Skeletal muscle cell (primary cell): ENCODE measurements at places on chromosomes 16 and 17.
A peak's percentile ranks its signal among the peaks of the same experiment; 100 is the strongest.

GRCh38 chr17:30199600-30199999 is 35.9 kb downstream of the SLC6A4 start:
- DNase-seq = no peak

GRCh38 chr16:87603684-87604633 is 1.7 kb downstream of the JPH3 start:
- no peak for DNase-seq

DNA sequence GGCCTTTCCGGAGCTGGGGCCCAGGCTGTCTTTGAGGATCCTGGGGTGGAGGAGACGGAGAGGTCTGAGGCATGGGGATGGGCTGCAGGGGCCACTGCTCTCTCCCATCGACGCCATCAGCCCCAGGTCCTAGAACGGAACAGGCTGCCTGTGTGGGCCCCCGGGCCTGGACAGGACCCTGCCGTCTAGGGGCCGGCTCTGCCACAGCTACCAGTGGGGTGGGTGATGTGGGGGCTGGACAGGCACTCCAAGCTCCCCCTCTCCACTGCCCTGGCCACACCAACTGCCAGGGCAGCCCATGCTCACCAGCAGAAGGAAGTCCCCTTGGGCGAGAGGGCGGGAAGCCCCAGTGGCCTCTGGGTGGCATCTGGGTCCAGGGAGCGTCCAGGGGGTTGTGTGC is 37.8 kb downstream of the ENGASE start:
- DNase-seq = no peak

GRCh38 chr17:34163123-34163522 is 92.0 kb upstream of the CCL2 start:
- no peak for DNase-seq

GRCh38 chr16:65117811-65118448 is 3.9 kb downstream of the CDH11 start:
- DNase-seq = peak; percentile 71
